CD14-positive monocyte (primary cell): ENCODE measurements at places on chromosomes 1 and 21.

DNA sequence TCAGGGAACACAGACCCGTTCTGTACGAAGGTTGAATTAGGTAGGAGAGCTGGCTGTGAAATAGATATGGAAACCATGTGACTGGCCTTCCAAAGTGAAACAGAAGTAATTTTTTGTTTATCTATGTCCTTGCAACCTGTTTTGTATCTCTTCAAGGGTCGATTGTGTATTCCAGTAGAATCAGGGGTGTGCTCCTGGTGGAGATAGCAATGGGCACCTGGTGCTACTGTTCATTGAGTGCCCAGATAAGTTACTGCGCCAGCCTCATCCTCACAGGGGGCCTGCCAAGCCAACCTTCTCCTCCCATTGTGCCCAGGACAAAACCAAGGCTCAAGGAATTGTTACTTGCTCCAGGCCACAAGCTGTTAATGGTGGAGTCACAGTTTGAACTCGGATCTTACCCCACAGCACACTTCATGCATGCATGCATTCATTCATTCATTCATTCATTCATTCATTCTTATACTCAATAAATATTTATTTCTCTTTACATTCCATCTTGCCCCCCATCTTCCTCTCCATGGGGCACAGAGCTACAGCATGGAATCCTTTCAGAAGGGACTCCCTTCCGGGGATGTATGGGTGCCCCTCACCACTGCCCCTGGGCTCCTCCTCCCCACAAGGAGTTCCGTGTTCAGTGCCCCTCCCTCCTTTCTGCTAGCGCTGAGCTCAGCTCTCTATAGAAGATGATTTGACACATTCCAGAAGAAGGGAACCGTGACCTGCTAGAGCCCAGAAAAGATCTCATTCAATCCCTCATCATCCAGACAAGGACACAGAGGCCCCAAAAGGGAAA lies 24.0 kb downstream of the ADORA1 start:
- no peak for DNase-seq

DNA sequence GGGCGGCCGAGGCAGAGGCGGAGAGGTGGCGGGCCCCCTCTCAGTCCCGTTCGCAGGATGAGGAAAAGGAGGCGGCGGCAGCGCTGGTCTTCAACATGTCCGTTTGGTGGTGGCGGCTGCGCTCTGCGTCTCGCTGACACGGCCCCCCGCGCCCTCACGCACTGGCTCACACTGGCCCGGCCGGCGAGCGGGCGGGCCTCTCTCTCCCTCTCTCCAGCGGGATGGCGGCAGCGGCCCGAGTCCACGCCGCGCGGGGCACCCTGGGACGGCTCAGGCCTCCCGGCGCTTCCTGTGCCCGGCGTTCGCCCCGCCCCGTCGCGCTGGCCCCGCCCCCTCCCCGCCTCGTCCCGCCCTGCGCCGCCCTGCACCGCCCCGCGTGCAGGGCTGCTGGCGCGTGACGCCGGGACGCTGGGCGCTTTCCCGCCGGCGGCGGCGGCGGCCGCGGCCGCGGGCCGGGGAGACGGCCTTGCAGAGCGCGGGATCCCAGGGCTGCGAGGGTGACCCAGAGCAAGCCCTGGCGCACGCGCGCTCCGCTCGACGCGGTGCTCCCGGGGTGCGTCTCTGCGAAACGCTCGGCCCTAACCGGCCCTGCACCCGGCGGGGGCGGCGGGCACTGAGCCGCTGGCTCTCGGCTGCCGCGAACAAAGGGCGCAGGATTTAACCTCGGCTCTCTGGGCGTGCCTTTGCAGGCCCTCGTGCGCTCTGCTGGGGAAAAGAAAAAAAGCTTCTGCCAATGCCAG lies at the start of gene SCAF4:
SCAF4 (minus strand) TSS at position 262 of the 740 bp plus-strand sequence. CDS start 426 bp downstream, outside the sequence.
- DNase-seq, result peak; percentile 82

- no peak for DNase-seq
These were observed 12.2 kb downstream of the TOR1AIP2 start for GRCh38 chr1:179865377-179865776.

GRCh38 chr1:21192871-21193270 lies 16.2 kb upstream of the EIF4G3 start:
- DNase-seq, result no peak

- no peak for DNase-seq
These were observed 142.2 kb downstream of the URB2 start for GRCh38 chr1:229768232-229768631.

DNA sequence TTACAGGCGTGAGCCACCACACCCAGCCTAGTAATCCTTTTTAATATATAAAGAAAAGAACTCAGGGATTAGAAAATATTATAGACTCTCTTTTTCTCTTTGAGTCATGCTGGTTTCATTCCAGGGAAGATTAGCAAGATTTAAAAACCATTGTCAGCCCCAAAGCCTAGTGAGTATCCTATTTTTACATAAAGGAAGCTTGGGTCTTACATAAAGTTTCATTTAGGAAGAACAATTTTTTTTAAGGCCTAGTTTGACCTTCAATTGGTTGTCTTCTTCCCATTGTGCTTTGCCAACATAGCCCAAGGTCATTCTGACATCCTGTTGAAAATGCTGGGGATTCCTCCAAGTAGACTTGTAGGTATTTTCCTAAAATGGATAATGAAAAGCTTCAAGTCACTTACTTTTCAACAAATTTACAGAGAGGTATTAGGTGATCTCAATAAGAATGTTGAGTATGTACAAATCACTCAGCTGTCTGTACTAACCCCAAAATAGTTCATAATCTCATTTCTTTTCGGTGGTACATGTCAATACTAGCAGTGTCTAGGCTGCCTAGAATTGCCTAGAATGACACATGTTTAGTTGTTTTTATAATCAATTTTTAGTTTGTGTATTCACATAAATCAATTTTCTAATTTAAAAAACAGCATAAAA lies 4.3 kb upstream of the KIF14 start:
- no peak for DNase-seq

DNA sequence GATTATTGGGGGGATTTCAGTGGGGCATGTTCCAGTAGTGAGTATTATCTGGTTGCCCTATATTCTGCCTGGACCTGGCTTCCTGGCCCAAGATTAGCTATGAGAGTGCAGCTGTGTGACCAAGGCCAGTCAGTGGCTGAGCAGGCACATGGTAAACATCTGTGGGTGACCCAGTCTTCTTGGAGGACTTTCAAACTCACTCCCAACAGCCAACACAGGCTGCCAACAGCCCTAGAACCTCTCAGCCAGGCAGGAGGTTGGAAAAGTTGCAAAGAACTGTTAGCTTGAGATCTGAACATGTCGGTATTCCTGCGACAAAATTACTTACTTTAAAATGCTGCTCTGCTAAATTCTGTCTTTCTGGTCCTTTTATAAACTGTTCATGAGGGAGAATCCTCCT lies 192.4 kb downstream of the TGFBR3 start:
- no peak for DNase-seq

DNA sequence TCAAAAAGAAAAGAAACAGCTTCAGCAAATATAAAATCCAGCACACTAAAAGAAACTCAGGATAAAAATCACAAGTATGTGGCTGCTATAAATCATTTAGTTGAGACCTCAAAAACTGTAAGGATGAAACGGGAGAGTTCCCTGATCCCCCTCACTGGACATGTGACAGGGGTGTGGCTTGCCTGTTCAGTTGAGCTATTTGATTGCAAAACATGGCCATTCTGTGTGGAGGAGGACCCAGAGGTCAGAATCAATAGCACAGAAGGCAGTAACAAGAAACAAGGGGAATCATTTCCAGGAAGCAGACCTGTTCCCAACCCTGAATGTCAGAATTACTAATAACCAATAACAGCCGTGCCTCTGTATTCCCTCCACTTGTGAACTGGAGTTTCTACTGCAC lies 27.9 kb downstream of the RBM11 start:
- DNase-seq, result no peak

DNA sequence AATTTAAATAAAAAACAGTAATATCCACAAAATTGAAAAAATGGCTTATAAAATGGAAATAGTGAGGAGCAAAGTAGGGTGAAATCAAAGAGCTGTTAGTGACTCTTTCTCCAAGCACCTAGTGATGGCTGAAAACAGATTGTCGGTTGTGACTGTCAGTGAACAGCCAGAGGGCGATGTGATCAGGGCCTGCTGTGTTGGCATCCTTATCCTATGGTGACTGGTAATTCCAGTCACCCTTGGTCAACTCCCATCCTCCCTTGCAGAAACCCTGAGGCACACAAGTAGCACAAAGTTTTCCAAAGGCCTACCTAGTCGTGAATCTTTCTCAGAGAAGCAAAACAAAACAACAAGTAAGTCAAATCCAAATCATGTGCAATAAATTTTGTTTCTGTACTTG lies 599.8 kb upstream of the CXADR start:
- no peak for DNase-seq

DNA sequence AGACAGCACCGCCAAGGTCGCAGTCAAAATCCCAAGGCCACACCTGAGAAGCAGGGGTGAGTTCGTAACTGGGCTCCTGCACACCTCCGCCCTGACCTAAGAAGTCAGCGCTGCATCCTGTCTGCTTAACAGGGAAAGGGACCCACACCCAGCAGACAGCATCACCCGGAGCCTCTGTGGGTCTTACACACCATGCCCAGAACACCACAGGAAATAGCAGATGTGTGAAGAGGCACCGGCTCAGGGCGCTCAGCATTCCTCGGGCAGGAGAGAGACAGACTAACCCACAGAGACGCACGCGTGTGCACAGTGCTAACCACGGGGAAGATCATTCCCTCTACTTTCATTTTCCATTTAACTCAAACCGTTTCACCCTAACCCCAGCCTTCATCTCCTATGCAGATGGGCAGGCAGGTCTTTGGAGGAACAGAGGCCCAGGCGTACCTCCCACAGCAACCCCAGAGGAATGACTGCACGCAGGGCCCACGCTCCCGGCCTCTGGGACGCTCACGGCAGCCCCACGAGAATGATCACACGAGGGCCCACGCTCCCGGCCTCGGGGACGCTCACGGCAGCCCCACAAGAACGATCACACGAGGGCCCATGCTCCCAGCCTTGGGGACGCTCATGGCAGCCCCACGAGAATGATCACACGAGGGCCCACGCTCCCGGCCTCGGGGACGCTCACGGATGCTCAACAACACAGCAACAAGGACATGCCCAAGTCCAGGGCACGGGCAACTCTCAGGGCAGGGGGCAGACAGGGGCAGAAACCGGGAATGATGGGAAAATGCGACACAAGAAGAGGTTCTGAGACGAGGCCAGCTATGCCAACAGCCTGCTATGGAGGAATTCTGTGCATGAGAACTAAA lies 20.9 kb downstream of the POFUT2 start:
- peak; percentile 2 for DNase-seq

GRCh38 chr1:87673748-87674147 lies 345.1 kb downstream of the LMO4 start:
- DNase-seq, result no peak

DNA sequence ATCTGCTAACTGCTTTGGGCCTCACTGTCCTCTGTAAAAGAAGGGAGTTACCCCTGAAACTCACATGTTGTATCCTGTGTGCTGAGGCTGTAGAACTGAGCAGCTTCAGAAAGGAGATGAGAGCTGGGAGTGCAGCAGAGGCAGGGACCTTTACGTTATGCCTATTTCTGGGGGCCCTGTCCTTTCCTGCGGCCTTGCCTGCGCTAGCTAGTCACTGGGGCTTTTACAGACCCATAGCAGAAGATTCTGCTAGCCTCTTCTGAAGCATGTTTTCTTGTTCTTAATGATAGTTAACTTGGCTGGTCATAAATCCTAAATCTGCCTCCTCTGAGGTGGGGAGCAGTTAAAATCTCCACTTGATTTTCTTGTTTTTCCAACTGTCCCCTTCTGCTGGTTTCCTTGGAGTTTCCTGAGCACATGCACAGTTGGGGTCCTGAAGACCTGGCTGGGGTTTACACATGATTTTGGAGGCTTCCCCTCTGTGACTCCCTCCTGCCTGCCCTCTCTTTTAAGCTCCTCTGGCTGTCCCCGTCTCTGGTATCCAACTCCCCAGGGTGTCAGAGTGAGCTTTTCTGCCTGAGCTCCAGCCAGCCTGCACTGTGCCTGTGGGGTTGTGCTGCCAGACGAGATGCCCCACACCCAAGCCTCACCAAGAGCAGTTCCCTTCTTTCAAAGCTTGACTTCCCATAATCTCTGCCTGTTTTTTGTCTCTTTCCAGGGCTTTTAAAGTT lies 76.6 kb downstream of the NOS1AP start:
- no peak for DNase-seq

GRCh38 chr1:211332830-211333229 lies 6.2 kb downstream of the TRAF5 start:
- no peak for DNase-seq

- no peak for DNase-seq
These were observed 10.4 kb upstream of the KLF17 start for GRCh38 chr1:44108241-44108640.

- DNase-seq, result no peak
These were observed 1.6 kb downstream of the SYT2 start for GRCh38 chr1:202708456-202709275.

DNA sequence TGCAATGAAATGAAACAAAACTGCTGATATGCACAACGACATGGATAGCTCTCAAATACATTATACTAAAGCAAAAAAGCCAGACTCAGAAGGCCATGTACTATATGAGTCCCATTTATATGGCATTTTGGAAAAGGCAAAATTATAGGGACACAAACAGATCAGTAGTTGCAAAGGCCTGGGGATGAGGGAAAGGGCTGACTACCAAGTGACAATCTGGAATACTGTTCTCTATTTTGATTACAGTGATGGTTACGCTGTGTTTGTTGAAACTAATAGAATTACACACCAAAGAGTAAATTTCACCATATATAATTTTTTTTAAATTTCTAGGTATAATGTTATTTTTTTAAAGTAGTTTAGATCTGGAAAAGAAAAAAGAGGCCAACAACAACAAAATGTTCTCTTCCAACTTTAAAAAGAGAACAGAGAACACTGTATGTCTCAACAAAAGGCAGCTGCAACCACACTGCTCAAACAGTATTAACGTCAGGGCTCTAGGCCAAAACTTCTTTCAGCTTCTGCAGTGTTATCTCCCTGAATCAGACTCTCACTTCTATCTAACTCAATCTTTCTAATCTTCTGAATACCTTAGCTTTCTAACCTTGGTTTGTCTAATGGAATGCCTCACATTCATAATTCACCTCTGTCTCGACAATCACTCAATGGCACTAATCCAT lies 75.8 kb downstream of the FOXJ3 start:
- DNase-seq, result no peak

GRCh38 chr1:241507189-241507863 lies 12.2 kb downstream of the FH start:
- peak; percentile 42 for DNase-seq

GRCh38 chr1:112030157-112030556 lies 40.7 kb upstream of the KCND3 start:
- no peak for DNase-seq
